A673 (cell line): ENCODE measurements at places on chromosomes 5 and 9.

- no peak for DNase-seq
These were observed 4.4 kb downstream of the ST8SIA4 start for GRCh38 chr5:100898504-100899346.

DNA sequence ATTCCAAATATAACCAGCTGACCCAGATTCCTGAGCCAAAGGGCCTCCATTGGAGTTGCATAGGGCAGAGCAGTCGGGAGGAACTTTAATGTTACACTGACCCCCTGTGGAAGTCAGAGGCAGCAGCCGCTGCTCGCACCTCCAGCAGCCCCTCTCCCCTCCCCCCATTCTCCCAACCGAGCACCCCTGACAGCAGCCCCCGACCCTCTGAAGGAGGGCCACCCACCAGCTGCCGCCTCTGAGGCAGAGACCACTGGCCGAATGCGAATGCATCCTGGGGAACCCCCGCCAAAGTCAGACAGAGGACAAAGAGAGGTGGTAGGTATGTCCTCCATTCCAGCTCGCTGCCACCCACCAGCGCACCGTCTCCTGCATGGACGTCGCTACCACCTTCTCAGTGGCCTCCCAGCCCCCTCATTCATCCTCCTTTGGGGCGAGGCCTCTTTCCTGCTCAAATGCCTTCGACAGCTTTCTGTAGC lies 231.0 kb downstream of the CDK5RAP2 start:
- DNase-seq: peak; percentile 55

- DNase-seq: no peak
These were observed 72.0 kb downstream of the PDE8B start for GRCh38 chr5:77282337-77283027.

- DNase-seq: no peak
These were observed 133.4 kb upstream of the CDH9 start for GRCh38 chr5:27171761-27172261.

- DNase-seq: no peak
These were observed 29.4 kb downstream of the GSN start for GRCh38 chr9:121297389-121297788.

DNA sequence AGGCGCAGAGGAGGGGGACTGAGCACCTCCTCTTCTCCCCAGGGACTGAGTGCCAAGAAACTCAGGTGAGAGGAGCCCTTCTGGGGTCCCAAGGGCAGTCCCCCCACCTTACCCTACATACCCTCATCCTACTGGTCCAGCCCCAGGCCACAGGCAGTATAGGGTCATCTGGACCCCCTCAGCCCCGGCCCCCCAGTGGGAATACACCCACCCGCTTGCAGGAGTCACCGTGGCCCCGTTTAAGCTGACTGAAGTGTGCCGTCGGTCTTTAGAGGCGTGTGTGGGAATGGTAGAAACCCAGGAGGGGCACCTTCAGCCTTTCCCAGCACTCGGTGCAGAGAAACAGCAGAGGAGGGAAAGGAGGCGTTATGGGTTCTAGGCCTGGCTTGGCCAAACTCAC lies 30.8 kb downstream of the COL15A1 start:
- no peak for DNase-seq

DNA sequence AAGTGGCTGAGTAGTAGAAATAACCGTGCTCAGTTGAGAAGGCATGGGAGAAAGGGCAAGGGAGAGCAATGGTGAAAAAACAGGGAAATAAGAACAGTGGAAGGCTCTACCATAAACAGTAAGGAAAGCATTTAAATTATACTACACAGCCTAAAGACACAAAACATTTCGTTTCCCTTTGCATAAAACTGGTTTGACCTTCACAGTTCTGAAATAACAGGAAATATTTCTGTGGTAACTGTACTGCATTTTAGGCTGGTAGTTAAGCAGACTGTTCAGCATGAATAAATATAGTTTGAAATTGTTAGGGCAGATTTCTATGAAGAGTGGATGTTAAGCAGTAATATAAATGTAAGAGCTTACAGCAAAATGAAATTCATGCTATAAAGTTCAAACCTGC lies 147.5 kb downstream of the CSNK1G3 start:
- no peak for DNase-seq

- peak; percentile 57 for DNase-seq
These were observed 112.7 kb downstream of the OSTF1 start for GRCh38 chr9:75200892-75201470.

GRCh38 chr5:115343855-115344254 lies 47.4 kb upstream of the CCDC112 start:
- DNase-seq: no peak

- DNase-seq: no peak
These were observed 5.8 kb downstream of the C5orf22 start for GRCh38 chr5:31537851-31538250.

DNA sequence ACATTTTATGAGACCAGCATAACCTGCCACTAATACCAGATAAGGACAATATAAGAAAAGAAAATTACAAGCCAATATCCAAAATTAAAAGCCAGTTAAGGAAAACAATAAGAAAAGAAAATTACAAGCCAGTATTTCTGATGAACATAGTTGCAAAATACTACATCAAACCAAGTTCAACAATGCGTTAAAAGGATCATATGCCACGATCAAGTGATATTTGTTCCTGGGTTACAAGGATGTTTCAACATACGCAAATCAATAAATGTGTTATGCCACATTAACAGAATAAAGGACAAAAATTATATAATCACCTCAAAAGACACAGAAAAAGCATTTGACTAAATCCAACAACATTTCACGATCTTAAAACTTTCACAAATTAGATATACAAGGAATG lies 431.9 kb downstream of the ELAVL2 start:
- DNase-seq: no peak

GRCh38 chr5:150235500-150235854 lies 45.6 kb downstream of the SLC6A7 start:
- DNase-seq: no peak
